ENCODE measurements at places on chromosomes 12 and 14.

DNA sequence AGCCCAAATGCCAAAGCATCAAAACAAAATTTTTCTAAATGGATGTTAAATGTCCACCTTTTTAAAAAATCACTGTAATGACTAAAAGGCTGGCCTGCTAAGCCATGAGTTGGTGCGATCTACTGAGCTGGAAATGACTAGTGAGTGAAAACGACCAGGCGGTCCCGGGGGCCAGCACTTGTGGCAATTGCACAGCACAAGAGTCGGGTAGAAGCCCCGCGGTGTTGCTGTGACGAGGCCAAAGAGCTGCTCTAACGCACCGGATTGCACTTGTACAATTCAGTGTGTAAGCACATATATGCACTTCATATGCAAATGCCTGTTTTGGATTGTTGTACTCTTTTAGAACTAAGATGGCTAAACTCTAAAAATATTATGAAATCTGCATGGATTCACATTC is 64.1 kb upstream of the DYNC1H1 start:
- no peak for DNase-seq

GRCh38 chr14:75917946-75918335 is 63.9 kb downstream of the TGFB3 start:
- no peak for DNase-seq

DNA sequence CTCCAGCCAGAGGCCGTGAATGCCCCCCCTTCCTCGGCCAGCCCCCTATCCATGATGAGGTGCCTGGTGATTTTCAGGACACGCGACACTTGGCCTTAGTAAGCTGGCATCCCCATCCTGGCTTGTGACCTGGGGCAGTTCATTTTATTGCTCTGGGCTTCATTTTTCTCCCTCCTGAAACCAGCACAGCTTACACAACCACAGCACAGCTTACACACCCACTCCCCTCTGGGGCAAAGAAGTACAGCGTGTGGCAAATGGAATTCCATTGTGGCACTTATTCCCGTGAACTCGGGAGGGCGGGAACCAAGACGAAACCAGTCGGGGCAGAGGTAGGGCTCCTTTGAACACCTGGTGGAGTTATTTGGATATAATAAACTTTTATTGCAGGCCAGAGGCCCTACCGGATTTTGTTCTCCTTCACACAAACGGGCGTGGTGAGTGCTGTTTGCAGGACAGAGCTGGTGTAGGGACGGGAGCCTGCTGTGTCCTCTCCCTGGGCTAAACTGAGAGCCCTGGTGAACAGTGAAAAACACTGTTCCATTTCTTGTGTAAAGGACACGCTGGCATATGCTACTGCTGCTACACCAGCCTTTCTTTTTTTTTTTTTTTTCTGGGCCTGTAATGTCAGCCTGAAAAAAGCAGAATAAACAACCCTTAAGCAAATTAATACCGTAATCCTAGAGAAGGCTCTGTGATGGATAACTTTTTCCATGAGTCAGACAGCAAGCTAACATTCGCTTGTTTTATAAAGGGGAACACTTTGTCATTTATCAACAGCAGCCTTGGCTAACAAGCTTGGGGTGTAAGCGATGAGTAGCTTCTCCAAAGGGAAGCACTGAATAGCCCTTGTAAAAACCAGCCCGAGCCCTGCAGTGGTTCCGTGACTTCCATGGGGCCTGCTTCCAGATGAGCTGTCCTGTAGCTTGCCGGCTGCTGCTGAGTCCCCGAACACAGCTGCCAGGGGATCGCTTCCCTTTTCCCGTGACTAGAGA is 29.3 kb downstream of the CD9 start:
- peak; percentile 88 for DNase-seq

GRCh38 chr12:113239811-113240331 is 18.6 kb downstream of the TPCN1 start:
- DNase-seq, result peak; percentile 78

GRCh38 chr14:93962701-93963601 is 13.4 kb downstream of the ASB2 start:
- DNase-seq, result no peak
